ENCODE measurements at places on chromosomes 6 and 20. TPM values are rescaled to one million over a fixed set of nuclear protein-coding genes. Genes with fewer than 3 reads are reported as not detected.

GRCh38 chr6:53513519-53513966, 31.4 kb downstream of the GCLC start:
- no peak for DNase-seq

DNA sequence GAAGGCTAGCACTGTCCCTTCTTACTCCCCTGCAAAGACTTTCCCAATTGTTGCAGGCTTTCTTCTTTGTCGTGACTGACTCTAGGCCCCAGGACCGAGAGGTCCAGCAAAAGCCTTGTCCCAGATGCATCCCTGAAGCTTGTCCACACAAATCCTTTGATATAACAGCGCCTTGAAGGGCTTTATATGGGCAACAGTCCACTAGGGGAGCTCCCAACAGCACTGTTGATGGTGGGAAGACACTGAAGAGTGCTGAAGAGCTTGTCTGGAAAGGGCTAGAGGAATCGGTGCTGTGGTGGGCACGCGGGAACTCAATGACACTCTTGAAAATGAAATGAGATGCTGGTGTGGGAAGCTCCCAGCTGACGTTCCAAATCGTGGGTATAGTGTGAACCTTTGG, 316.1 kb upstream of the CDH4 start:
- no peak for DNase-seq

Gene SLC22A2
- not detected for total RNA-seq

Gene EDN1
- 24.8 TPM for total RNA-seq

Data from left colon (tissue), 2 donors.